ENCODE measurements at places on chromosomes 3 and 15. TPM values are rescaled to one million over a fixed set of nuclear protein-coding genes. Genes with fewer than 3 reads are reported as not detected.

GRCh38 chr3:11690863-11691766 lies 47.4 kb upstream of the VGLL4 start:
- DNase-seq, result peak; percentile 25

DNA sequence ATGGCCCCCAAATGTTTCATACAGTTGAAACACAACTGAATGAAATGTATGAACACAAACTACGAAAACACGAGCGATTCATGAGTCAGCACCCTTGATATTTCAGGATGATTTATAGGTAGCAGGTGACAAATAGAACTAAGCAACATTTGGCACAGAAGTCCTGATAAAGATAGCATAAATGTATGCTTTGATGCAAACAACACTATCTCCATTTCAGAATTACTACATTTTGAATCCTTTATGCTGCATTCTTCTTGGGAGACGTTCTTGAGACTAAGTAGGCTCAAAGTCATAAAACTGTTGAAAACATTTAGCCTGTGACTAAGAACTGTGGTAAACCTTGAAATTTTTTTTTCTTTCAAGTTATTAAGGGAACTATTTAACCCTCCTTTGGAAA lies 200.3 kb upstream of the ICE2 start:
- DNase-seq, result peak; percentile 58

DNA sequence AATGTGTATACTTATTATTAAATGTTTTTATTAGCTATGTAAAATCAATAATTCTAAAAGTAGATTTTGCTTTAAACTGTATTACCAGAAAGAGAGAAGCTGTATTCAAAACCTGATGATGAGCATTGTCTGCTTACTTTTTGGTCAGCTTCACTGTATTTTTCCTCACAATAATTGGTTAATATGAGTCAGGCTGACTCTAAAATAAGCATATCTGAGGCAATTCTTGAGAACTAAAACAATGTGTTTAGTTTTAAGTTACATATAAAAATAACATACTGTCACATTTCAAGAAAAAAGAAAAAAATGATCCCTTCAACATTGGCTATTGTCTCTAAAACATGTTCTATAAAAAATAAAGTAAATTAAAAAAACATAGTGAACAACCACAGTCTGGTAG lies 66.1 kb downstream of the EPHA3 start:
- DNase-seq, result no peak

DNA sequence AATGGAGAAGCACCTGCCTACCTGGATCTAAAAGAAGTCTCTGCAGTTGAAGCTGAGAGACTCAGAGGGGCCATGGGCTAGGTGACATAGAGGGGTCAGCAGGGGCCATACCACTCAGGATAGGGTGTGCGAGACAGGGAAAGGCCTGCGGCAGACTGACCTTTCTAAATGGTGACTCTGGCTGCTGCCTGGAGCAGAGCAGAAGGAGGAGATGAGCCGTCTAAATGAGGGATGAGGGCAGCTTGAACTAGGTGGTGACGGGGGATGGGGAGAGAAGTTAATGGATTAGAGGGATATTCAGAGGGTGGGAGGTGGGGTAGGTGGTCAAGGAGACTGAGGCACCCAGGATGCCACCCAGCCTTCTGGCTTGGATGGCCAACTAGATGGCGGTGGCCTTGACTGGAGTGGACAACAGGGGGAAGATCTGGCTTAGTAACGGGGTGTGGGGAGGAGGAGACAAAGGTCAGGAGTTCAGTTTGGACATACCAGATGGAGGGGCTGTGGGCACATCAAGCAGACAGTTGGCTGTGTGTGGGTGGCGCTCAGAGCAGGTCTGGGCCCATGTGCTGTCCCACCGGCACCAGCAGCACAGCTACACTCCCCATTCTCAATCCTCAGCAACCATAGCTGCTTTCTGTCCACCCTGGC lies 3.2 kb upstream of the ITIH1 start:
- DNase-seq, result no peak

DNA sequence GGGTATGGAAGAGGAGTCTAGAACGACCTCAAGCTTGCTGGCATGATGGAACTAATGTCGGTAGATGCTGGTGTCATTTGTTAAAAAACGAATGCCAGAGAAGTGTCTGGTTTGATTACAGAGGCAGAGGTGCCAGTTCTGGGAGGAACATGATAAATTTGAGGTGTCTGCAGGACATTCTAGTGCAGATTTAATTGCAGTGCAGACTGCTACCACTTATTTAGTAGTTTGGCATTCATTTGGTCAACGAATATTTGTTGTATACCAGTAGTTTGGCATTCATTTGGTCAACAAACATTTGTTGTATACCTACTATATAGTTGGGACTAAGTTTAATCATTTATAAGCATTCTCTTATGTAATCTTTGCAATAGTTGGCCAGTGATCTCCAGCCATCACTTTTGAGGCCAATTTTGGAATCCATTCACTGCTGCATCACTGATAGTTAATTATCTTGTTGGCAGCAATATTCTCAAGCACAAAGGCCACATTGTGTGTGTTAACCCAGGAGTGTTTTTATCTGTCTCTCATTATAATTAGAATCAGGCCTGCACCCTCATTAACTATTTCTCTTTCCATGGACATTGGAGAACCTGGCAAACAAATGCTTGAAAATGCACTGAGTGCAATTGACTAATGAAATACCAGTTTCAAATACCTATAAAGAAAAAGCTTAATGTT lies 19.5 kb upstream of the TGFBR2 start:
- DNase-seq, result no peak

BLOC1S6 gene
- 55.2 TPM for total RNA-seq
